ENCODE measurements at places on chromosomes 7 and 10.

DNA sequence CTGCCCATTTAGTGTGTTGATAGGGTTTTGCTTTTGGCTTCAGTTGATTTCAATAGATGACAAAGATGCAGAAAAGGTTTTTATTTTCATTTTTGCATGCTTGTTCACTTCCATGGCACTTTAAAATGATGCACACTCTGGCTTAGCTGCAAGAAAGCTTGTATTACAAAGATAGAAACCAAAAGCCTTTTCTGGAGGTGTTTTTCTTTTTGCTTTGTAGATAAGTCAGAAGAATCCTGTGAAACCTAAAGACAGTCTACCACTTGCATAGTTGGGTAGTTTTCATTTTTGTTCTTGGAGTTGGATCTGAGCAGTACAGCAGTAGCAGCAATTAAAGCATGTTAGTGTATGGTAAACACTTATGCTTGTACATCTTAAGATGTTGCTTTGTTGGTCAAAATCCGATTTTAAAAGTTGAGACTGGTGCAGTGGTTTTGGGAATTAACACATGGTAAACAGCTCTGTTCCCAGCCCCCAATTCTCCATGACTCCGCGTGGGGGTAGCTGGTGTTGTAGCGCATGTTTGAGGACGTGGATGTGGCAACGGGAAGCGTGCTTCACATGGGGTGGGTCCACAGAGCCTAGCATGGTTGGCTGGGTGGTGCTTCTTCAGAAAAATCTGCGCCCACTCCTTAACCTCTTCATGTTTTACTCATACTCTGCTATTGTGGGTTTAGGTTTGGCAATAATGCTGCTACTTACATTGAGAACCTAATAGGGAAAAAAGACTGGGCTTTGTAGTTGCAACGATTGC, 19.8 kb downstream of the CCNY start:
- DNase-seq, result no peak

DNA sequence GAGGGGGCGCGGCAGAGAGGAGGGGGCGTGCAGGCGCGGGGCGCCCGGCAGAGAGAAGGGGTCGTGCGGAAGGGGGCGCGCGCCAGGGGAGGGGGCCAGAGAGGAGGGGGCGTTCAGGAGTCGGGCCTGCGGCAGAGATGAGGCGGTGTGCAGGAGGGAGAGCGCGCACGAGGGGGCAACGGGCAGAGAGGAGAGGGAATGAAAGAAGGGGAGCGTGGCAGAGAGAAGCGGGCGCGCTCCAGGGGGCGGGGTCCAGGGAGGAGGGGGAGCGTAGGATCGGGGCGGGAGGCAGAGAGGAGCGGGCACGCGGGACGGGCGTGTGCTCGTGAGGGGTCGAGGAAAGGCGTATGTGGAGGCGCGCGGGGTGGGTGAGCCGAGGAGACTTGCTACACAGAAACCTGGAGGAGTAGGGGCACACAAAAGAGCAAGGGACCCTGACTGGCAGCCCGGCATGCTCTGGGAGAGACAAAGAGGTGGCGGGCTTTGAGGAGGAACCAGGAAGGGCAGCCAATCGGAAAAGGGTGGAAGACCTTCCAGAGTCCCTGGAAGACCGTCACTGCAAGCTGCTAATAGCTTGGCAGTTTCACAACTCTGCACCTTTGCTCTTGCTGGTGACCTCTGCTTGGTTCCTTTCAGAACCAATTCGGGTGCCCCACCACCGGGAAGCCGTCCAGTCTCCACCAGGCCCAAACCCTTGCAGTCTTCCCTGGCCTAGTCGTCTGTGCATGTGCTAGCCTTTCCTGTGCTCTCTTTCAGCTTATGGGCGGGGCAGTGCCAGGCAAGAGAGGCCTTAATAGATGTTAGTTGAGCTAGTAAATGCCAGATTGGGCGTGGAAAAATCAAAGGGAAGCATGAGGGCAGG, 639 bp downstream of the DYDC2 start:
- no peak for DNase-seq

DNA sequence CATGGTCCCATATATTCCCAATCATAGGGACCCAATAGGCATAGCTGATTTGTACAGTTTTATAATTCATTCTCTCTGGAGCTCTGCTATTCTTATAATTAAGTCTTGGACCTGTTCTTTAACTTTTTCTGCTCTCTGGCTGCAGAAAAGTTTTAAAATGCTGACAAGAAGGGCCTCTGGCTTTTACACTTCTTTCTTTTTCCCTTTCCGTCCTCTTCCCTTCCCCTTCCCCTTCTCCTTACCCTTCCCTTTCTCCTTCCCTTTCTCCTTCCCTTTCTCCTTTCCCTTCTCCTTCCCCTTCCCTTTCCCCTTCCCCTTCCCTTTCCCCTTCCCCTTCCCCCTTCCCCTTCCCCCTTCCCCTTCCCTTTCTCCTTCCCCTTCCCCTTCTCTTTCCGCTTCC, 101.3 kb upstream of the TPK1 start:
- no peak for DNase-seq

DNA sequence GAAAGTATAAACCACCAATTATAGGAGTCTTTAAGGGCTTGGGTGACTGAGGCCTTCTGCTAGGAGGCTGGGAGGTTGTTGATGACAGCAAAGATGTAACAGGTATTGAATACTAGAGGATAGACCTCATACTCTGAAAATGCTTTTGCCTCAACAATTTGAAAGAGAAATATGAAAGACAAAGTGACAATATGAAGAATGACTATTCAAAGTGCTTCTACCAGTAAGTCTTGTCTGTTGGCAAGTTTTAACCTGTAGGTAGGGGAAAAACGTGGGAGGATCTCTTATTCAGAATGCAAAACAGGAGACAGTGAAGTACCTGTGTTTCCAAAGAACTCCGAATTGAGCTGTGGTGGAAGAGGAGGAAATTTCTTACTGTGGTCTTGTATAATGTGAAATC, 38.2 kb downstream of the GBF1 start:
- DNase-seq, result no peak

DNA sequence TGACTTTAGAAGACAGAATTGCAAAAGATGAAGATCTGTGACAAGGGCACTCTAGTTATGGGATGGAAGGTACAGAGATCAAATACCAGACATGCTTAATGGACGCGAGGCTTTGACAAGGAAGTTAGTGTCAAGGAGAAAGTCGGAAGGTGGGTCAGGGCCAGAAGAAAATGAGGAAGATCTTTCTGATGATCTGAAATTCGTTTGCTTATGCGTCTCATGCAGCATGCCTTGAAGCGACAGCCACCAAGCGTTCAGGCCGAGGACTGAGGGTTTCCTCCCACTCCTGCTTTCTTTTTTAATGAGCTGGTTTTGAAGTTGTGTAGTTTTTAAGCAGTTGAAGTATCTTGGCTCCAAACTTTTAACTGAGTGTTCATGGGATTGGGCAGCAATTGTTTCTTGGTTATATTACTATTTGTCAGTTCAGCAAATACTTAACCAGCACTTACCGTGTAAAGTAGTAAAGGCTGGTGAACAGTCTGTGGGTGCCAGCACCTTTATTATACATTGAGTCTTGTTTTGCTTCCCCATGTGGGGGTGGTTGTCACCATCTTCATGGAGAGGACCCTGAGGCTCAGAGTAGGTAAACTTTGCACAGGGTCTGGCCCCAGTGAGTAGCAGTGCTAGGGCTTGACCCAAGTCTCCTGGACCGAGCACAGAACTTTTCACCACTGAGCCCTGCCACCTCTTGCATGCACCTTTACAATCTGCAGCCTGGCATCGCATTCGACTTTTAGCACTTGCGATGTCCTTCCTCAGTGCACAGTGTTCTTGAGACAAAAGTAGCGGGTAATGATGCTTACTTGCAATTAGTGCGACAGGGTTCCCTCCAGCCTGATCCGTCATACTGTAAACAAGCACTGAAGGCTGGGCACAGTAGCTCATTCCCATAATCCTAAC, 14.3 kb upstream of the BHLHA15 start:
- no peak for DNase-seq

DNA sequence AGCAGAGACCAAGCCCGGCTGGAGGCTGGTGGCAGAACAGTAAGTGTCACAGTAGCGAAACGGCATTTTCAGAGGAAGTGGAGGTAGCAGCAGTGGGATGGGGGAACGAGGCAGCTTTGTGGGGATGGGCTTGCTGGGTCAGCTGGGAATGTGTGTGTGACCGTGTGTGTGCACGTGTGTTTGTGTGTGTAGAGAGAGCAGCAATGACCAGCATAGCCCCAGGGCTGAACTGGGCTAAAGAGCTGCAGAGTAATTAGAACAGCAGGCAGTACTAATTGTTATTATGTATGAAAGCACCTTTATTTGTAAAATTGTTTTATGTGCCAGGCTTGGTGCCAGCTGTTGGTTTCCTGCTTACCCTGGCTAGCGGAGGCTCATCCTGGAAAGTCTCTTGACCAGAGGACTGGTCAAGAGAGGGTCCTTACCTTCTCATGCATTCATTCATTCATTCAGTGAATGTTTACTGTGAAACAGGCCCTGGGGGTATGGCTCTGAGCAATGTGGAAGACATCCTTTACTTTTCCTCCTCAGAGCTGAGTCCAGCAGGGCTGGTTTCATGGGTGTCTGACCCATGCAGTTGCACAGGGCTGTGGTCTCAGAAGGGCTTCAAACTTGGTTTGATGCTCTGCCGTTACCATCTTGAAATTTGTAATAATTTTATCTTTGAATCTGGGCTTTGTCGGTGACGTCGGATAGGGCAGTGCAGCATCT, 184.6 kb downstream of the SEC23IP start:
- no peak for DNase-seq

DNA sequence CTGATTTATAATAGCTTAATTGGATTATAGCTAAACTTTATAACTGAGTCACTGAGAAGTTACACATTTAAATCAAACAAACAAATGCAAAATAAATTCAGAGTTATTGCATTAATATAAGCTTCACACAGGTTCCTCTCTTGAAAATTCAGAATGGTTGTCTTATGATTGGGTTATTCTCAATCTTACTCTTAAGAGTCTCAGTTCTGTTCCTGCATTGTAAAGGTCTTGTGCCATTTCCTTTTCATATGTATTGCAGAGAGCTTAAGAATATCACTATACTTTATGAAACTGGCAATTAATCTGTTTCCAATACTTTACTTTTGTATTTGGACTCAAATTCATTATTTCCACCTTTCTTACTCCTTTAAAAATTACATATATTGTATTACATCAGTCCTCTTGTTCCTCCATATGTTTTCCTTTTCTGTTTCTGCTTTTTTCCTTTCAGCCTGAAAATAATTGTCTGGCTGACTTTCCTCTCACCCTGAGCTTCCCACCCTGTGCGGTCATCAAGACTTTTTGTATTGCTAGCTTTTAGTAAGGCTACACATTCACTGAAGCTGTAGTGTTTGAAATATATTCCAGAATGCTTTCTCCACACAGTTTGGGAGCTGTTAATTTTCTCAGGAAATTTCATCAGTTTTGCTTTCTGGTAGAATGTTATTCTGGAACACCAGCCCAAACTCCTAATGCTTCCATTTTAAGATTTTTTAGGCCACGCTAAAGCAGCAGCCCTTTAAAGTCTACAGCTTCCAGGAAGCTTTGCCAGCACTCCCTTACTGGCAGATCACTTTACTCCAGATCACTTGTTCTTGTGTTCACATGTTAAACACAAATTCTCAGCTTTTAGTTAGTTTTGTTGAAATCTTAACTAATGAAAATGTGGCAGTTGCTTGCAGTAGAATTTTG, 139.4 kb downstream of the KCND2 start:
- DNase-seq, result no peak

- DNase-seq, result peak; percentile 54
These were observed 11.9 kb upstream of the OPALIN start for GRCh38 chr10:96370584-96371157.

DNA sequence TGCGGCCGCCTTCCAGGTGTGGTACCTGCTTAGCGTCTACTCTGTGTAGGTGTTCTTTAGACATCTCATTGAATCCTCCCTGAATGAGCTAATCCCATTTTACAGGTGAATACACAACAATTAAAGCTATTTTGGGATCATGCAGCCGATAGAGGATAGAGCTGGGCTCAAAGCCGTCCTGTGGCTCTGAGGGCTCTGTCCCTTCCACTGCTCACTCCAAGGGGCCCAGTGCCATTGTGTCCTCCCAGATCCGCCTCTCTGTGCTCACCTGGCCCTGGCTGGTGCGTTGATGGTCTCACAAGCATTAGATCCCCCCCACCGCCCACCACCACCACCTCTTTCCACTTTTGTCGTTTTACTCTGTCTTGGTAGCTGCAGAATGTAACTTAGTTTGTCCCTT, 13.1 kb downstream of the NPTX2 start:
- DNase-seq, result no peak

DNA sequence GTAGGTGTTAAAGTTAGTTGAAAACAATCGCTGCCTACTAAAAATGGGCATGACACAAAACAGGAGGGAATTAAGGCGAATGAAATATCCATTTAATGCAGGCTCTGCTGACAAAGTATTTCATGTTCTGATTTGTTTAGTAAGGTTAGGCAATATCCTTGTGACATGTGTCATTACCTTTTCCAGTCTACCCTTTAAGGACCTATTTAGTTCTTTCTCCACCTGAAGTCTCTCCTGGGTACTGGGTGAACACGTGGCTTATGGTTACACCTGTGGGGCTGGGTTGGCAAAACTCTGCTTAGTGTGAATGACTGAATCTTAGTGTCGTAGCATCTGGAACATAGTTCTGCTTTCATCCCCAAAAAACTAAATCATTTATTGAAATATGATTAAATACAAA, 313.5 kb downstream of the CCDC3 start:
- no peak for DNase-seq

- no peak for DNase-seq
These were observed 205.3 kb upstream of the HABP2 start for GRCh38 chr10:113347508-113347907.

DNA sequence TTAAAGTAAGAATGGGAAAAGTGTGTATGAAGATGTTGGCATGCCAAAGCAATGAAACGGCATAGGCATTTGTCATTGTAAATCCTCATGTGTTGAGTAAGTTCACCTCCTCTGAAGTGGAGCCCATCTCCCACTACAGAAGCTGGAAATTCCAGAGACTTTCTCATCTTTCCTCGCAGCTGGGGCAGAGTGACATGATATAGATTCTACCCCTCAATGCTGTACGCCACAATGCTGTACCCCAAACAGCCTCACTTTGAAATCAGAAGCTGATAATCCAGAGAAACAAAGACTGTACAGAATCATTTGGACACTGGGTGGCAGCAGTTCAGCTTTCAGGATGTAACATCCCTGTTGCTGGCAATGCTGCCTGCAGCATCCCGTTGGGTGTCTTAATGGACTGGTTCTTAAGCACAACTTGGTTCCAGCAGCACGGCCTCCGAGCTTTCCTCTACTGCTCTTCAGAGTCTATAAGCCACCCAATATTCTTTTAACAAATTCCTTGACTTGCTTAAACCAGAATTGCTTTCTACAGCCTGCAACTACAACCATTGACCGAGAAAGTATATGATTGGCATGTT, 18.8 kb downstream of the ZC3HAV1L start:
- peak; percentile 77 for DNase-seq

GRCh38 chr7:120729245-120729644, 128.7 kb downstream of the TSPAN12 start:
- no peak for DNase-seq

GRCh38 chr10:11602919-11603523, 8.4 kb downstream of the USP6NL start:
- no peak for DNase-seq

GRCh38 chr10:97991871-97992270, 38.5 kb downstream of the CRTAC1 start:
- no peak for DNase-seq

- no peak for DNase-seq
These were observed 622 bp downstream of the DYNC1I1 start for GRCh38 chr7:95772771-95773581.

- peak; percentile 13 for DNase-seq
These were observed 151.5 kb upstream of the TARP start for GRCh38 chr7:38424750-38425463.

- DNase-seq, result no peak
These were observed 126.0 kb downstream of the GATA3 start for GRCh38 chr10:8180360-8181109.

GRCh38 chr10:17516376-17516775, 62.0 kb upstream of the ST8SIA6 start:
- DNase-seq, result no peak

- DNase-seq, result no peak
These were observed 168.6 kb downstream of the CTNNA3 start for GRCh38 chr10:67527351-67527750.
